Caudate nucleus (tissue), 63 donors: ENCODE measurements at places on chromosomes 1 and 21.

DNA sequence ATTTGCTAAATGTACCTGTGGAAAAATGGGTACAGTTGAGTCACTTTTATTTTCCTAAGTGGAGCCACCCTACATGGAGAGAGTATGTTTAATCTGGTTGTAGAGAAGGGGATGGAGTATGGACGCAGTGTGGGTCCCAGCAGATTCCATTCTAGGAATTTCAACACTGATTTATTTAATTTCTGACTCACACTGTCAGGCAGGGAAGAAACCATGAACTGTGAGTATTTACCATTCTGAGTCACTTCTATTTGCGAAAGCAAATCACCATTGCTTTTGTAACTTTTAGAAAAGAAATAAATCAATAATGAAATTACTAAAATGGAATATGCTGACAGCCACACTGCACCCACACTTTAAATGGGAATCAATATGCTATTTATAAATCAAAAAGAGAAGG lies 339.0 kb downstream of the DSCAM start:
- DNase-seq, result no peak

DNA sequence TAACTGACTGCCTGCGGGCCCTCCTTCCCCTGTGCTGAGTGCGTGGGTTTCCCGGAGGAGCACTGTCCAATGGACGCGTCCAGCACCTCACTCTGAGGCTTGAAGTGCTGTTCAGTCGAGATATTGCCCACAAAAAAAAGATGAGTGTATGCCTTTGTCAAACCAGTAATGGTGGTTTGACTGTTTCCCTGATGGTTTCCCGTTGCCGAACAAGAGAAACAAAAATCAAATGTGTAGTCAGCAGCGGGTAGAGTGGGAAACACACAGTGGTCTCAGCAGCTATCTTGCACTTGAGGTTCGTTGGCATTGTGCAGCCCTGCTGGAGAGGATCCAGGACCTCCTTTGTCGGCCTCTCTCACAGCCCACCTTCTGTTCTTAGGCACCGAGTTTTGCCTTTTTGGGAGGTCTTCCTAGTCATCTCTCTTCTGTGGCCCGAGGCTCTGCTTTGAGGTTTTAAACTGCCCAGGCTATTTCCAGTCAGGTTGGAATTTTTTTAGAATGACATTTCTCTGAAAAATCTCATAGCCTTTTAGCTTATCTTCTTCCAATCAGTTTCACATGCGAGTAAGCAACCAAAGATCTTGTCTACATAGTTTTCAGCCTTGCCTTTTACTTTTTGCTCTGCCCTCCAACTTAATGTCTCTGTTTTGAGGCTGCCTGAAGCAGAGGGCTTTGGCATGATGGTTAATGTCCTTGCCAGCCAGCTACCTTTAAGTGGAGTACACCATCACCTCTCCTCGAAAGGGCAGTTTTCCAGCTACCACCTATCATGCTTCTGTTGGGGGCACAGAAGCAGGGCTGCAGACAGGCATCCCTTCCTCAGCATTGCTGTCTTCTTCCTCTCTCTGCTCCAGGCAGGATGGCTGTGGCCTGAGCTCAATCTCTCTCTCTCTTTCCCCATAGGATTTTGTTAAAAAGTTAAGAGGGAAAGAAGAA lies 132.3 kb downstream of the URB2 start:
- DNase-seq, result no peak

DNA sequence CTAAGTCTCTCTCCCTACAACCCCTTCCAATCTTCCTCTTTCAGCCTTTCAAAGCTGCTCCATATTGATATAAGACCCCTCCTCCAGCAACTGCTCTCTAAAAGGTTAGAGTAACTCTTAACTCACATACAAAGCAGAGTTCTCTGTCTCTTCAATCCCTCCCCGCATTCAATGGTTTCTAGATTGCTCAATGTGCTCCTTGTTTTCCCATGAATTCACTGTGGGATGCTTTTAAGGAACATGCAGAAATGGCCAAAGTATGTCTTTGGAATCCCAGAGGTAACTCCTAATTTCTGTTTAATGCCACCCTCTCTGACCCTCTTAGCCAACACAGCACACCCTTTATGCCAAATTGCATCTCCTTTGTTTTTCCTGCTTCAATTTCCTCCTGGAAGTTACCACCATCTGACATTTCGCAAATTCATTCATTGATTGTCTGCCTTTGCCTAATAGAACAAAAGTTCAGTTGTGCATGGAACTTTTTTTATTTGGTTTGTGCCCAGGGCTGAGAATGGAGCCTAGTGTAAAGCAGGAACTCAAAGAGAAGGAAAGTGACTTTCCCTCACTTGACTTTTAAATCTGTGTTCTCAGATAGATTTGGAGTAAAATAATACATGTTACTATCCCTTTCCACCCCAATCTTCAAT lies 172.7 kb upstream of the C8B start:
- DNase-seq, result no peak

DNA sequence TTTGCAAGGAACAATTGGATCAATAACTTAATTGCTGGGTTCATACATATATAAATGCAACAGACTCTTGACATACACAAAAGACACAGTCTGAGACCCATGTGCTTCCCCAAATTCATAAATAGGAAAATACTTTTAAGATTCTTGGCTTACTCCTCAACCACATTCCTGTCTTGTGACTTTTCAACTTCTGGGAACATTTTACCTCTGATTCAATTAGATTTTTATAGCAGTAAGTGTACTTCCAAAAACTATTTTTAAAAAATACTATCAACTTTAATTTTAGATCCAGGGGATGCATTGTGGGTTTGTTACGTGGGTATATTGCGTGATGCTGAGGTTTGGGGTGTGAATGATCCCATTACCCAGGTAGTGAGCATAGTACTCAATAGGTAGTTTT lies 406.7 kb downstream of the RPS6KC1 start:
- no peak for DNase-seq

- no peak for DNase-seq
Measured at GRCh38 chr1:59215766-59216291, 81.1 kb upstream of the FGGY start.

DNA sequence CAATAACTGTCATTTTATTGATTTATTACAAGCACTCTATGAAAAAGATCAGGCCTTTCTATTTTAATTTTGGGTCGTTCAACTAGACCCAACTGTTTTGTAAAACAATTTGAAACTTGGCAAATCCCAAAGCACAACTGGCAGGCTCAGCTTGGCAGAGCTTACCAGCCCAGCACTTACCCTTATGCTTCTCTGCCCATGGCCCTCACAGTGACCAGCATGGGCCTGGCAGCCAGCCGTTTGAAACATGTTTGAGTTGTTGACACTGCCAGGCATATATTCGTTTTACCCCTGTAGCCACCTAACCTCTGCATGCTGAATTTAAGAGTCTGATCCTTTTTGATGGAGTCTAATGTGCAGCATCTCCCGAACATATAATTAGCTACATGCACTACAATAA lies 796.7 kb upstream of the ADGRL2 start:
- no peak for DNase-seq

- DNase-seq, result no peak
Measured at GRCh38 chr1:184974056-184974836, at the start of gene NIBAN1. NIBAN1 (minus strand) TSS chr1:184974508; CDS start chr1:184974356, 152 bp downstream.

DNA sequence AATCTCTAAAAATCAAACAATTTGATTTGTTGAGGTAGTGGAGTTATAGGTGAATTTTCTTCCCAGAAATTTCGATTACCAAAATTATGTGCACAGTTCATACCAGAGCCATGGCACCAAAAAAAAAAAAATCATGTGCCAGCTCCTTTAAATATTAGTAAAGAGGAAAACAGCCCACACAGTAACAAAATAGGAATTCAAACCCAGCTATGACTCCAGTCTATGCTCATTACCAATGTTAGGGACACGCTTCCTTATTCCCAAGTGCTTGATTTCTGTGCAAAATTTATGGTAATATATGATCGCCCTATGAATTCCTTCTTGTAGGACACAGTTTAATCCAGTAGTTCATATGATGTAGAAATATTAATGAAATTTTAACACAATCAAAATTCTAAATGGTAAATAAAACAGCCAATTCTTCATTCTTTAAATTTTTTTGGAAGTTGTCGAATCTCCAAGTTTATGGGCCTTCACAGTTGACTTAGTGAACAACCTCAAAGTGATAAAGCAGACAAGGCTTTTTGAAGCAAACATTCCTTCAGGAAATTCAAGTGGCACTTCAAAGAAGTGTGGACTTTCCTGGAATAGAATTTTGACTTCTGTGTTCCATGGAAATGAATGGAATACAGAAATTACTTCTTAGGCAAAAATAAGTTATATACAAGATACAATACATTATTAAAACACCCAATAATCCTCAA lies 1.9 kb downstream of the TOR1AIP2 start:
- no peak for DNase-seq

DNA sequence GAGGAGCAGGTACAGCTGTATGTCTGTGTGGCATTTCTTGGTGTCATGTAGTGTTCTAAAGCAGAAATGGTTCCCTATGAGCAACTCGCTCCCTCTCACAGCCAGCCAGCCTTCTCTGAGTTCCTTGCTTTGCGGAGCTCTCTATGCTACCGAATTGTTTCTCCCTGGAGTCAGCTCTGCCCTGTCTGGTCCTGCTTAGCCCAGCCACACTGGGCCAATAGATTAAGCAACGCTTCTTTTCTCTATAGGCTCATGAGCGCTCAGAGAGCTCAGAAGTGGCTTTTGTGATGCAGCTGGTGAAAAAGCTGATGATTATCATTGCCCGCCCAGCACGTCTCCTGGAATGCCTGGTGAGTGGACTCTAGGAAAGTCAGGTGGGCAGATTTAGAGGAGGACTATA lies 113.1 kb downstream of the PIK3R3 start:
- DNase-seq, result no peak

- no peak for DNase-seq
Measured at GRCh38 chr1:243500512-243500911, 244.7 kb downstream of the SDCCAG8 start.

DNA sequence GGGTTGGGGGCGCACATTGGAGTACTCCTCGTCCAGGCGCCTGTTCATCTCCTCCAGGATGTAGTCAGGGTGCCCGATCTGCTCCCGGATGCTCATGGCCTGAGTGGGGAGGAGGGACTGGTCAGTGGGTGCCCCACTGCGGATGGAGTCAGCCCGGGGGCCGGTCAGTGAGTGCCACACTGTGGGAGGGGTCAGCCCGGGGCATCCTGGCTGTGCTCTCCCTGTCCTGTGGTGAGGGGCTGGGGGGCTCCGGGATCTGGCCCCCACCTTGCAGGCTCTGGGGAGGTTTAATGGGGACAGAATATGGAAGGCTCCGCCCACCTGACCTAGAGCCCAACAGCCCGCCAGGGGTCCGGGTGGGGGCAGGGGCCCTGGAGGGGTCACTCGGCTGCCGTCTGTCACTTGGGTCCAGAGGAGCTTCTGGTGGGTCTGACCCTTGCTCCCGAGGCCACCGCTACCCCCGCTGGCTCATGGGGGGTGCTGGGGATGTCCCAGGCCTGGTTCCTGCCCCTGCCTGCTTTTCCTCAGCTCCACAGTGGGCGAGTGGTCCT lies 8.8 kb downstream of the PRXL2B start:
- no peak for DNase-seq

DNA sequence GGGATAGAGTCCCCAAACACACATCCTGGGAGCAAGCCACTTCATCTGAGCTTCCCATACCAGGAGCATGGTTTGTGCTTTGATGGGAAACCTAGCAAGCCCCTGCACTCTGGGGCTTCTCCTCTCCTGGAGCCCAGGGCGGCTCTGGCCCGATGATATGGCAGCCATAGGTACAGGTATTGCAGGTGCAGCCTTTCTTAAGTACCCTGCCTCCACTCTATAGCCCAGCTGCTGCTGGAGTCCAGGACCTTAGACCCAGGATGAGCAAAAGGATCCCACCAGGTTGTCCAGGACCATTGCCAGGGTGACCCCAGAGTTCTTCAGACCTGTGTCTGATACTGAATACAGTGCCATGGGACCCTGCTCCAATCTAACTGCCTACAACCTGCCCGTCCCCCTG lies 4.2 kb downstream of the C1orf226 start:
- no peak for DNase-seq

- no peak for DNase-seq
Measured at GRCh38 chr21:15436031-15436430, 293.8 kb upstream of the USP25 start.

DNA sequence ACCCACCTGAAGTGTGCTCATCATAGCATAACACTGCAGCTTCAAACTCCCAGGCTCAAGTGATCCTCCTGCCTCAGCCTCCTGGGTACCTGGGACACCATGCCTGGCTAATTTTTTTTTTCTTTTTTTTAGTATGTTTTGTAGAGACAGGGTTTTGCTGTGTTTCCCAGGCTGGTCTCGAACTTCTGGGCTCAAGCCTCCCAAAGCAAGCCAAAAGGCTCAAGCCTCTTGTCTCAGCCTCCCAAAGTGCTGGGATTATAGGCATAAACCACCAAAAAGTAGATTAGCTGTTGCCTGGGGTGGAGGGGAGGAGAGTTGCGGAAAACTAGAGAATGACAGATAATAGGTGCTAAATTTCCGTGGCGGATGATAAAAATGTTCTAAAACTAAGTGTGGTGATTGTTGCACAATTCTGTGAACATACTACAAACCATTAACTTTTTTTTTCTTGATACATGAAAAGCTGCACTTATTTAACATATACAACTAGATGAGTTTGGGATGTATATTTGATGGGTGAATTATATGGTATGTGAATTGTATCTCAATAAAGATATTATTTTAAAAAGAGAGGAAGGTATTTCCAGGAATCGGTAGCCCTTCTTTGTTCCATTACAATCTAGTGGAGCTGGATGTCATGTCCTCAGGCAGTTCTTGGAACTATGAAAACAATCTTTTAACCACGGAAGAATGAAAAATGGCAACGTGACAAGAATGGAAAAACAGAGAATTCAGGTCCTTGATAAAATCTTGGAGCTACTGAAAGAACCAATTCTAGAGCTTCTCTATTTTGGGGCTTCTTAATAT lies 27.3 kb upstream of the MED18 start:
- DNase-seq, result no peak

- DNase-seq, result no peak
Measured at GRCh38 chr1:3321559-3322449, 132.7 kb upstream of the ARHGEF16 start.

GRCh38 chr1:101407505-101408211 lies 170.8 kb downstream of the S1PR1 start:
- no peak for DNase-seq

DNA sequence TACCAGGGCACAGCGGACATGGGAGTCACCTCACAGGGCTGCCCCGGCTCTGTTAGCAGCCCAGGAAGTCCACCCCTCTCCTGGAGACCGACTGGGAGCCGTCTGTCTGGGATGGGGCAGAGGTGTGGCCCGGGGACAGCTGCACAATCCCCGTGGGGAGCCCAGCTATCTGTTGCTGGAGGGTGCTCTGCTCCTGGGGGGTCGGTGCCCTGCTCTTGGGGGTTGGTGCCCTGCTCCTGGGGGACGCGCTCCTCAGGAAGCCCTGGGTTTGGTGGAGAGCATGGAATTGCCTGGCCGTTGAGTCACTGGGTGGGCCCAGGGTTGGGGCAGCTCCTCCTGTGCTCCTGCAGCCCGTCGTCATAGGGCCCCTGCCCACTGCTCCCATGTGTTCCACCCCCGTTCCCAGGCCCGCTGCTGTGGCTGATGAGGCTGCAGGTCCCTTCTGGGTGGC lies 39.3 kb downstream of the AGPAT3 start:
- no peak for DNase-seq
